ENCODE measurements at places on chromosomes 2 and 18. TPM values are rescaled to one million over a fixed set of nuclear protein-coding genes. Genes with fewer than 3 reads are reported as not detected.

DNA sequence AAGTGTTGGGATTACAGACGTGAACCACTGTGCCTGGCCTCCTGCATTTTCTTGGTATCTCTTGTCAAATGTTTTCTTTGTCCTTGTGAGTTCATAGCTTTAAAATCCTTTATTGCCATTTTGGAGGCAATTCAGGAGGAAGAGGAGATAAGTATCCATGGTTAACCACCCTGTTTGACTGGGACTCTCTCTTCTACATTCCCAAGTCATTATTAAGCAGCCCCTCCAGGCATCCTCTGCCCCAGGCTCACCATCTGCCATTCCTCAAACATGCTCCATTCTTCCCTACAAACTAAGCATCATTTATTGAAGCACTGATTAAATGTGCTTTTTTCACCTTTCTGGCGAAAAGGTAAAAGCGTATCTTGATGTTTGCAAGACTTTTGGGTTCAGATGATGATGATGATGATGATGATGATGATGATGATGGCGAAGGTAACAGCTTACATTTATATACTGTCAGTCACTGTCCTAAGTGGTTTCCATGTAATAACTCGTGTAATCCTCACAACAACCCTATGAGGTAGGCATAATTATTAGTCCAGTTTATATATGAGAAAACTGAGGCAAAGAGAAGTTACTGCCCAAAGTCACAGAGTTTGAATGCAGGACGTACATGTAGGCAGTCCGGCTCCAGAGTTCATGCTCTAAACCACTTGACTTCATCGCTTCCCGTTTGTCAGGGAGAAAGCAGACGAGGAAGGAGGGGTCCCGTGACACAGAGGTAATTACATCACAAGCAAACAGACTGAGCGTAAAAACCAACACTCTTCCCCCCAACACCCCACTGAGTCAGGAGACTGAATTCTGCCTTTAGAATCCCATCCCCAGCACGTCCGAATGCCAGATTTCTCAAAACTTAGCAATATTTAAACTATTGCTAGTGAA, 69.7 kb upstream of the ACKR3 start:
- no peaks in the 10 kb centered on the region for H3K4me1 ChIP-seq
- H3K4me3 ChIP-seq: no peak overlapping the region
- no peak for DNase-seq
- no peak overlapping the region for H3K27ac ChIP-seq
- H3K27me3 ChIP-seq: no peaks in the 10 kb centered on the region
- no peaks in the 10 kb centered on the region for H3K36me3 ChIP-seq

ADAM17 gene
- polyA plus RNA-seq: 6.5 TPM

DCC gene
- not detected for polyA plus RNA-seq

GRCh38 chr2:10688921-10689807, 611 bp downstream of the NOL10 start:
- DNase-seq: peak; percentile 69
- peak overlapping the region; percentile 84 for H3K4me3 ChIP-seq
- no peaks in the 10 kb centered on the region for H3K27me3 ChIP-seq
- H3K36me3 ChIP-seq: peaks cover 12% of the 10 kb centered on the region
- H3K4me1 ChIP-seq: peaks cover 8% of the 10 kb centered on the region
- H3K27ac ChIP-seq: peak overlapping the region; percentile 92

DNA sequence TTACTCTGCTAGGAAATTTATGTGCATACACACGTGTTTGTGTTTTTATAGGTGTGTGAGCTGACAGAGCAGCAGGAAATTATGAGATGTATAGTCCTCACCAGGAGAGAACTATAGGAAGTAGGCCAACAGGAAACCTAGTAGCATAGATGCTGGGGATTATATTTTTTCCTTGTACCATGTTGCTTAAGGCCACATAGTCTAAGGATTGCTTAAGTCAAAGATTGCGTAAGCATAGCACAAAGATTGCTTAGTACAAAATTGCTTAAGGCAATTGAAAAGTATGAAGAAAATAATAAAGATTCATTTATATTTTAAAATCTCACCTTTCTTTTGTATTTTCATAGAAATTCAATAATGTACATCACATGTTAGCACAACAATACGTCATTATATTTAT, 18.7 kb upstream of the CCDC102B start:
- H3K36me3 ChIP-seq: no peaks in the 10 kb centered on the region
- no peak overlapping the region for H3K4me3 ChIP-seq
- no peak overlapping the region for H3K27ac ChIP-seq
- no peak for DNase-seq

DNA sequence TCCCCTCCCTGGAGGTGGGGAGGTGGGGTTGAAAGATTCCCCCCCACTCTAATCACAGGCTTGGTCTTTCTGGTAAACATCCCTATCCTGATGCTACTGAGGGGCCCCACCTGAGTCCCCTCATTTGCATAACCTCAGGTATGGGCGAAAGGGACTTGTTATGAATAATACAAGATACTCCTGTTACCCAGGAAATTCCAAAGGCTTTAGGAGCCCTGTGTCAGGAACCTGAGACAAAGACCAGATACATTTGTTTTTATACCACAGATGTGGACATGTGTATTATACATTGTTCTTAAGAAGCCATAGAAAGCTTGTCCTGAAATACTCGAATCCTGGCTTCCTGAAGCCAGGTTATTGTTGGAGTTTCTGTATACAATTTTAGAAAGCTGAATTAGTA, 62.8 kb downstream of the MYO1B start:
- no peak for DNase-seq
- no peaks in the 10 kb centered on the region for H3K27me3 ChIP-seq
- peaks cover 30% of the 10 kb centered on the region for H3K4me1 ChIP-seq
- no peaks in the 10 kb centered on the region for H3K36me3 ChIP-seq
- H3K27ac ChIP-seq: no peak overlapping the region
- H3K4me3 ChIP-seq: no peak overlapping the region

IL1A gene
- not detected for polyA plus RNA-seq

UGT1A4 gene
- polyA plus RNA-seq: not detected

DNA sequence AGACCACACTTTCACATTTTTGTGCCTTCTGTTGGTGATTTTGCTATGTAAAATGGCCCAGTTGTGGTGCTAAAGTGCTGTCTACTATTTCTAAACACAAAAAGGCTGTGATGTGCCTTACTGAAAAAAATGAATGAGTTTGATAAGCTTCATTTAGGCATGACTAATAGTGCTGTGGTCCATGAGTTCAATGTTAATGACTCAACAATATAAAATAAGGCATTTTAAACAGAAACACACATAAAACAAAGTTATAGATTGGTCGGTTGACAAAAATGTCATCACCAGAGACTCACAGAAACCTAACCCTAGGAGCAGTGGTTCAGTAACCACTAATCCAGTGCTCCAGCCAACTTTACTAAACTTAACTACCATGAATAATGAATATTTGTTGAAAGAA, 160.0 kb downstream of the DNAH6 start:
- no peak overlapping the region for H3K4me3 ChIP-seq
- no peak for DNase-seq
- no peaks in the 10 kb centered on the region for H3K4me1 ChIP-seq
- H3K27me3 ChIP-seq: no peaks in the 10 kb centered on the region
- no peaks in the 10 kb centered on the region for H3K36me3 ChIP-seq

DNA sequence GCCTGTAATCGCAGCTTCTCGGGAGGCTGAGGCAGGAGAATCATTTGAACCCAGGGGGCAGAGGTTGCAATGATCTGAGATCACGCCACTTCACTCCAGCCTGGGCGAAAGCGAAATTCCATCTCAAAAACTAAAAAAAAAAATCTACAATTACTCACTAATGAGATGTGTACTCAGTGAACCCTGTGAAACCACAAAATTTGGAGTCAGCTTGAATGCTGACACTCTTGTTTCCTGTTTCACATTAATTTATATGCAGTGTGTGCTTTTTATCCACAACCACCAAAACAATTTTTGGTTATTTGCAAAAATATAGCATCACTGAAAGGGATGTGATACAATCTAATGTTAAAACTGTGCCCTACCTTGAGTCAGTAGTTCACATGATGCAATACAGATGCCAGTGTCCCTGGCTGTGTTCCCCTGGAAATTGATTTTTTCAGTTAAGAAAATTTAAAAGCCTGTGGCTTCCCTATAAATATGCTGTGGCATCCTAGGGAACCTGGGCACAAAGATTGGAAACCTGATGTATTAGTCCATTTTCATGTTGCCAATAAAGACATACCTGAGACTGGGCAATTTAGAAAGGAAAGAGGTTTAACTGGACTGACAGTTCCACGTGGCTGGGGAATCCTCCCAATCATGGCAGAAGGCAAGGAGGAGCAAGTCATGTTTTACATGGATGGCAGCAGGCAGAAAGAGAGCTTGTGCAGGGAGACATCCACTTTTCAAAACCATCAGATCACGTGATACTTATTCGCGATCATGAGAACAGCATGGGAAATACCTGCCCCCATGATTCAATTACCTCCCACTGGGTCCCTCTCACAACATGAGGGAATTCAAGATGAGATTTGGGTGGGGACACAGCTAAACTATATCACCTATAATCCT, 337.5 kb upstream of the NT5C1B start:
- no peaks in the 10 kb centered on the region for H3K36me3 ChIP-seq
- no peak overlapping the region for H3K27ac ChIP-seq
- no peaks in the 10 kb centered on the region for H3K27me3 ChIP-seq
- H3K4me1 ChIP-seq: no peaks in the 10 kb centered on the region
- DNase-seq: no peak

GRCh38 chr2:224954980-224955379, 87.3 kb downstream of the DOCK10 start:
- H3K27ac ChIP-seq: no peak overlapping the region
- no peaks in the 10 kb centered on the region for H3K27me3 ChIP-seq
- H3K36me3 ChIP-seq: no peaks in the 10 kb centered on the region
- no peaks in the 10 kb centered on the region for H3K4me1 ChIP-seq
- DNase-seq: no peak
- H3K4me3 ChIP-seq: no peak overlapping the region

DNA sequence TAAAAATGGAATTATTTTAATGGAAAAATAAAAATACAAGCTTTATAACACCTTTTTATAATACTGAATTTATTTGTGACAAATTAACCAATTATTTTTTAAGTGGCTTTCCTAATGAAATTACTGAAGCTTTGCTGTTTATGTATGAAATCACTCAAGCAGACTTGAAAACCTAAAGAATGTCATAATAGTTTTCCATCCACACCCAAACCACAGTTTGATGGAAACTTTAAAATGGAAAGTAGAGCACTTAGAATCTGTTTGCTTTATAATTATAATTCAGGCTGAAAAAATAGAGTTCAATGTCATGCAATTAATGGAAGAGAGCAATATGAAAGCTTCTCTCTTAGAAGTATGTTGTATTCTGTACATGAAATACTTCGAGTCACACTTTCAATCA, 31.6 kb upstream of the WDR75 start:
- no peak for DNase-seq
- H3K4me3 ChIP-seq: no peak overlapping the region
- no peak overlapping the region for H3K27ac ChIP-seq
- no peaks in the 10 kb centered on the region for H3K4me1 ChIP-seq
- no peaks in the 10 kb centered on the region for H3K27me3 ChIP-seq
- no peaks in the 10 kb centered on the region for H3K36me3 ChIP-seq

SIX3 gene
- polyA plus RNA-seq: not detected

DNA sequence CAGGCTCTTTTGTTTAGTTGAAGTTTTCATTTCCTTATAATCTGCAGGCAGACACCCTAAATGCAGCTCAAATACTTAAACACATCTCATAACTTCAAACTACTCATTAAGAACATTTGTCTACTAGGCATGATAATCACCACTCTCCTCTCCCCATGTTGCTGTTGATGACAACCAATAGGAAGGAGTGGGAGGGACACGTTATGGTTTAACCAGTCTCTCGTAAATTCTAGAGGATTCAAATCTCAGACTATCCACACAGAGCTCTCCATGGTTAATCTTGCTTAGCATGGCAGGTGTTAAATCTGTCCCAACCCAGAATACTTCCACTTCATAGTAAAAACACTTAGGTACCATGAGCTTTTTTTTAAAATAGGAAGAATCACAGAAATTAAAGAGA, 127.4 kb upstream of the AQP4 start:
- no peaks in the 10 kb centered on the region for H3K36me3 ChIP-seq
- no peaks in the 10 kb centered on the region for H3K27me3 ChIP-seq
- H3K4me1 ChIP-seq: no peaks in the 10 kb centered on the region
- H3K4me3 ChIP-seq: no peak overlapping the region

RUFY4 gene
- not detected for polyA plus RNA-seq

DNA sequence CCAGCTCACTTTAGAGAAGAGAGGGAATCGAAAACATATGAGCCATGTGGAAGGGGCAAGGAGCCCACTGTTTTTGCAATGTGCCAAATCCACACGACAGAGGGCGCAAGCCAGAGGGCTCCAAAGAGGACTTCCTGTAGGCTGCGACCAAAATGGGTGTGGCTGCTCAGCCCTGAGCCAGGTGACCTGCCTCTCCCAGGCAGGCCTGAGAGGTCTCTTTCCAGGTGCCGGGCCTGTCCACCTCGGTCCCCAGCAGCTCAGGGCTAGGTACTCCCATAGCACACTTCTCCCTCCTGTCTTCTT, 153.8 kb downstream of the TTC32 start:
- H3K27ac ChIP-seq: no peak overlapping the region
- no peaks in the 10 kb centered on the region for H3K27me3 ChIP-seq
- H3K4me3 ChIP-seq: no peak overlapping the region
- peaks cover 21% of the 10 kb centered on the region for H3K4me1 ChIP-seq
- no peak for DNase-seq
- H3K36me3 ChIP-seq: no peaks in the 10 kb centered on the region

IL1RL1 gene
- polyA plus RNA-seq: 1.1 TPM

- no peak for DNase-seq
- H3K4me3 ChIP-seq: no peak overlapping the region
- H3K27me3 ChIP-seq: no peaks in the 10 kb centered on the region
- H3K27ac ChIP-seq: no peak overlapping the region
- H3K36me3 ChIP-seq: no peaks in the 10 kb centered on the region
- no peaks in the 10 kb centered on the region for H3K4me1 ChIP-seq
Observed at GRCh38 chr2:143708682-143709081, 579.5 kb downstream of the ARHGAP15 start.

DNA sequence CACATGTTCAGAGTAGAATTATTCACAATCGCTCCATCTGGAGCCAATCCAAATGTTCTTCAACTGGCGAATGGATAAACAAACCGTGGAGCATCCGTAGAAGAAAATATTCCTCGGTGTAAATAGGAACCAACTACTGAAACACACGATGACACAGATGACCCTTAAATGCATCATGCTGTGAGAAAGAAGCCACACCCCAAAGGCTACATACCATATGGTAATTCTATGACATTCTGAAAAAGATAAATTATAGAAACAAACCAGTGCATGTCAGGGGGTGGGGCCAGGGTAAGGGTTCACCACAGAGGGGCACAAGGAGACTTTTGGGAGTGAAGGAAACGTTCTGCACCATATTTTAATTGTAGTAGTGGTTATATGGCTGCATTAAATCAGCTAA, 312.2 kb upstream of the SMIM21 start:
- H3K27ac ChIP-seq: no peak overlapping the region
- no peak for DNase-seq

ESPNL gene
- 0.27 TPM for polyA plus RNA-seq

Measured in heart left ventricle (tissue), 16 donors.